CD8-positive, alpha-beta memory T cell (primary cell): ENCODE measurements at places on chromosomes 3 and 15.

DNA sequence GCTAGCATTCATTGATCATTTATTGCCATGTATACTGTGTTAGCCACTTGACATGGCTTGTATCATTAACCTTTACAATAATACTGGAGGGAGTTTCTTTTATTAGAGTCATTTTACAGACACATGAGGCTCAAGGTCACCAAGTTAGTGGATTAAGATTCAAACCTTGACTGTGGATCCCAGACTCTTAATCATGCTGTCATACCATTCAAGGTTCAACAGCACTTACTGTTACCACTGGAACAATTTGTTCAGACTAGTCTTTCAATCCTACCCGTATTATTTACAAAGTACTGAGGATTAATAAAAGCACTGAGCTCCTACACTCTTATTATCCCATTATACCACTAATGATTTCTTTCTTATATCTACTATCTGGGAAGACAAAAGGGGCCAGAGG, 1.2 kb downstream of the COX17 start:
- no peak for DNase-seq

DNA sequence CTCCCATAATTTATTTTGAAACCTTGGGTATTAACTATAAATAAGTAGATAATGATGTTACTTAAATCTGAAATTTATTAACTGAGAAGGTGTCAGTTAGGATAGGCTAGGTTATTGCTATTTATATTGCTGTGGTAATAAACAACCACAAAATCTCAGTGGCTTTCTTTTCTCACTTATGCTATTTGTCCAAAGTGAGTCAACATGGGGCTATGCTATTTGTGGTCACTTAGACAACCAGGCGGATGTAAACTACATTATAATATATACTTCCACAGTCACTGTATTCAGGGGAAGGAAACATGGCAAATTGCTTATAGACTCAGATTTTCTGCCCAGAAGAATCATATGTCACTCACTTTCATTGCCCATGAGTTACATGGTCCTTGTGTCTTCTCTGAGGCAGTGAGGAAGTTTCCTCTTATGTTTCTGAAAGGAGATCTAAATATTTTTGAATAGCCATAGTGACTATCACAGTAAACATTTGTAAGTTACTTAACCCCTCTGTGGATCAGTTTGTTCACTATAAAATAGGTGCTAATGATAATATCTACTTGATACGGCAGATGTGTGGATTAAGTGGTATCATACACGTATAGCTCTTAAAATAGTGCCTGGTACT, 19.8 kb downstream of the HMG20A start:
- DNase-seq: no peak

GRCh38 chr3:33773637-33774036, 24.8 kb upstream of the PDCD6IP start:
- no peak for DNase-seq

DNA sequence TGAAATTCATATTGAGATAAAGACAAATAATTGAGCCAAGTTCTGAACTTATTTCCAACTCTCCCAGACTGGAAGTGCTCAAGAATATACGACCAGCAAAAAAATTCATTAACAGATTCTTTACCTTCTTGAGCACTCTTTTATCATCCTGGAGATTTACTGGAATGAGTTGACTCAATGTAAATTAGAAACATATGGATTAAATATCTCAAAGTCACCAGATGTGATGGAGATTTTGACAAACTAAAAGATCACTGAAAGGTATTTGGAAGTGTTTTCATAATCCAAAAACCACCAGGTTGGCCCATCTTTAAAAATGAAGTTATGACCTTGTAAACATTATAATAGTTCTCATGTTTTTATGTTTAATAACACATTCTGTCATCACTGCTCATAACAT, 433.2 kb upstream of the RASGRP1 start:
- DNase-seq: no peak

DNA sequence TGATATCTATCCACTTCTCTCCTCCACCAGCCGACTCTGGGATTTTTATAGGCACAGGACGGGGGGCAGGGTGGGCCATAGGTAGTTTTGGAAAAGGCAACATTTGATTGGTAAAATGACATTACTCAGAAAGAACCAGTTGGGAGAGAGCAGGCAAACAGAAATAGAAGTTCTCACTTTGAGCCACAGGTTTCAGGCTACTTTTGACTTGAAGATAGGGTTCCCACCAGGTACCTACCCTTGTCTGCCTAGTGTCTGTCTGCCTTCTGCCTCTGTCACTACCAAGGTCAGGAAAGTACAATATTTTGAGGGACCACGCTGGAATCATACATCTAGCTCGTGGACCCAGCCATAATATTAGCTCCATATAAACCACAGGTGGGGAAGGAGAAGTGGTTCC, 412.9 kb upstream of the GRM7 start:
- no peak for DNase-seq

GRCh38 chr3:195224980-195225580, 45.9 kb downstream of the XXYLT1 start:
- no peak for DNase-seq
